Epithelial cell of proximal tubule (primary cell): ENCODE measurements at places on chromosomes 6 and 20.
A peak's percentile ranks its signal among the peaks of the same experiment; 100 is the strongest.

- DNase-seq, result no peak
Observed at GRCh38 chr6:10588562-10589428, 67.6 kb downstream of the GCNT2 start.

GRCh38 chr20:12835999-12836398, 172.8 kb upstream of the SPTLC3 start:
- DNase-seq, result no peak

GRCh38 chr6:42047790-42048405, 2.4 kb upstream of the TAF8 start:
- no peak for DNase-seq

GRCh38 chr20:24598346-24598745, 128.9 kb downstream of the SYNDIG1 start:
- DNase-seq, result no peak

DNA sequence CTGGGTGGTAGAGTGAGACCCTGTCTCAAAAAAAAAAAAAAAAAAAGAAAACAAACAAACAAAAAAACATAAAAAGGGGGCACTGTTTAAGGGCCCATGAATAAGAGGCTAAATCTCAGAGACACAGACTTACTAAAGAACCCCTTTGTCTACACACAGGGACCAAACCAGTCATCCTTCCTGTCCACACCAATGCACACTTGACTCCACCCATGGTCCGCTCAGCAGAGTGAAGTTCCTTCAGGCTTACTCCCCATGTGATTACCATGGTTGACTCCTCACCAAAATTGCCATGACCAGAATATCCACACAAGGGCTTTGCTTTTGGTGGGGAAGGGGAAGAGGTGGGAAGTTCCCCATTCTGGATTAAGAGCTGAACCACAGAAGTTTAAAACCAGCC, 19.4 kb upstream of the REPS1 start:
- DNase-seq, result no peak

DNA sequence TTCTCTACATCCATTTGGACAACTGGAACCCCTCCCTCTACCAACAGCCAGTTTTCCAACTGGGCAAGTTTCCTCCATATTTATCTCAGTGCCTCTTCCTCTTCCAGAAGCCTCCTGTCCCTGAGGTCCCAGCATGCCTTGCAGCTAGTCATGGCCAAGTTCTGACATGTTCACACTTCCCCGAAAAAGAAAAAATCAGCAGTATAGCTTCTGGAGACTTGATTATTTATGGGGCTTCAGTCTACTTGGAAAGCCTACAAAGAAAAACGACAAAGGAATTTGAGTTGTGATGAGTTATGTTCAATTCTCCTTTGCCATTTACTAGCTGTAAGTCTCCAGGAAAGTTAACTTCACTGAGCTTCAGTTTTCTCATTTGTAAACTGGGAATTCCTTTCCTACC, 406.5 kb downstream of the MAFB start:
- no peak for DNase-seq

DNA sequence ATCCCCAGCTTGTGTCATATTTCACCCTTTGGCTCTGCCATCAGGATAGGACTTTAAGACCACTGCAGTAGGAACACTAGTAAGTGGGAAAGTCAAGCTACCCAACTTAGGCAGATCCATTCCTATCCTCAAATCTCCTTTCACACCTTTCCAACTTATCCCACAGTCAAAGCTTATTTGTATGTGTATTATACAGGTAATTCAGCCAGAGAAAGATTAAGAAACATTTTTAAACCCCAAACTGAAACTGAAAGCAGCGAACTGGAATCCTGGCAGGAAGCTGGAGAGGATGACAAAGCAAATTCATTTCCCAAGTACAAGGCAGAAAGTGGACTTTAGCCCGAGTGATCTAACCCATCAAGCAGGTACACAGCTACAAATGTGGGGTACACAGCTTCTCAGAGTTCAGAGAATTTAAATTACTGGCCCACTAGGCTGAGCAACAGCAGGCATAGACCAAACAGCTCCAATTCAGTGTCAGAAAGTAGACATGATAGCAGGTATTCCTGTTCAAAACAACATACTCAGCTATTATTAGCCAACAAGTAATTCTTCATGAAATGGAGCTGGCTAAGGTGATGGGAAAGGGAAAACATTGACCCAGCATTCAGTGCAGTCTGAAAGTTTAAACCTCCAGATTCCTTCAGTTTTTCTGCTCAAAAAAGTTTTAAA, 39.1 kb downstream of the ILRUN start:
- peak; percentile 91 for DNase-seq

DNA sequence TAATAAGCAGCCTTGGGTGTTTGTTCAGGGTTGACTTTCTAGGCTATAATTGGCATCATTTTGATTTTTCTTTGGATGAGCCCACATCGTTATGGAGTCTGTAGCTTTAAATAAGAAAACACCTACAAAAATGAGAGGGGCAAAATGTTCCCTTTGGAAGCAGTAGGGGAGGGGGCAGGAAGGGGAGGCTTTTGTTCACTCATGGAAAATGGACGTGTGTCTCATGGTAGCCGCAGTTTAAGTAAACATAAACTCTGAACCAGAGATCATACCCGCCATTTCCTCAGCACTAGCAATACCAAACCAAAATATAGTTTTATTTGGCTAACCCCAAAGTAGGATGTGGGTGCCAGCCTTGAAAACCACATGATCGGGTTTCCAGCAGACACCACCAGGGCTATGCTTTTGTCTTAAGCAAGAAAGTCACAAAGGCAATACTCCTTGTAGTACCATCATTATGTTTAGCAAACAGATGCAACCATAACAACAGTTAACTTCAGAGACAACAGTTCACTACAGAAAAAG, 572.5 kb upstream of the JAG1 start:
- no peak for DNase-seq

DNA sequence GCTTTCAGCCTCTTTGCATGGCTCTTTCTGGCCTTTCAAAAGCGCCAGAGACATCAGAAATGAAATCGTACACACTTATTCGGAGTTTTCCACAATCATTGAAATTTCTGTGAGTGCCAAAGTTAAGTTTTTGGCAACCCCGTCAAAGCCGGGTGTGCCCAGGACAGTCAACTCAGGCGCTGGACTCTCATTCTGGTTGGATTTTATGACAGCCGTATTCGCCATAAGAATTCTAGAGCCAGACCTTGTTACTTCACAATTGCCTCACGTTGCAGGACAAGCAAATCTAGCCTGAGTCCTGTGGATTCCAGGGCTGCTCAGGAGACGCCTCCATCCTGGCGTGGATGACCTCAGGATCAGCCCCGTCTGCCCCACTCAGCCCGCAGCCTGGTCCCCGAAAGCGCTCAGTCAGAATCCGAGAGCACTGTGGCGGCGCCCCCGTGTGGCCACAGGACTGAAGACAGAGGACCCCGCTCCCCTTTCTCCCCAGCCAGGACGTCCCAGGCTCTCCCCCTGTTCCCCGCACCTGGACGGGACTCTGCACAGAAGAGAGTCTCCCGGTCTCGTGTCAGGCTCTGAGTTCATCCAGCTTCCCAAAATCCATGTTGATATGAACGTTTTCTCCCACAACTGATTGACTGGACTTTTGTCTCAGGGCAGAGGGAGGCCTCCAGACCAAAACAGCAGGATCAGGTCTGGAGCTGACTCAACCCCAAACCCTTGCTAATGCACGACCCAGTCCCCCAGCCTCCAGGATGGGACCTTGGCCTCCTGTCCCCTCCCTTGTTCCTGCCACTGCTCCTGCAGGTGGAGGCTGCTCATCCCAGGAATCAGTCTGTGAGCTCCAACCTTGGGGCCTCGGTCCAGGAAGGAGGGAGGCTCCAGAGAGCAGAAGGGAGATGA, 38.2 kb downstream of the MICA start:
- DNase-seq, result no peak

DNA sequence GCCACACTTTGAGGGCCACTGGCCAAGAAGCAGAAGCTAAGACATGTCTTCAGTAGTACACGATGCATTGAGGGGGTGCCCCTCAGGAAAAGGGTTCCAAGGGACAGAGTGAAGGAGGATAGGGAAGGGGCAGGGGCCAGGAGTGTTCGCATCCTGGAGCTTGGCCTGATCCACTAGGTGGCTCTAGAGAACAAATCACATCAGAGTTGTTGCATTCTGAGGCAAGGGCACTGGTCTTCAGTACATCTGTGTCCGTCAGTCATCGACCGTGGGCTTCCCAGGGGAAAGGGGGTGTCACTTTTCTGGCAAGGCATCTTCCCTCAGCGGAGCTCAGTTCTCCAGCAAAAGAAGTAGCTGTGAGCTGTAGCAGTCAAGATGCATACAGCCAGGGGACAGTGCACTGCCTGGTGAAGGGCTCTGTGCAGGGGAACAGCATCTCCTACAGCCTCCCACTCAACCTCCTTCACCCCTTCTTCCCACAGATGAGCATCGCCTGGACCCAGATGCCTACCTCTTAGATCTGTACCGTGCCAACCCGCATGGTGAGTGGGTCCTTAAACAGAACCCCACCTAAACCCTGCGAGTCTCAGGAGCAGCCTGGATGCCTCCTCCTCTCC, 47.8 kb downstream of the ARHGAP40 start:
- no peak for DNase-seq

- no peak for DNase-seq
Observed at GRCh38 chr6:43665376-43665775, 20.5 kb downstream of the RSPH9 start.

- no peak for DNase-seq
Observed at GRCh38 chr6:151054306-151054705, 185.5 kb upstream of the AKAP12 start.

GRCh38 chr6:5506149-5506548, 244.8 kb downstream of the FARS2 start:
- no peak for DNase-seq

DNA sequence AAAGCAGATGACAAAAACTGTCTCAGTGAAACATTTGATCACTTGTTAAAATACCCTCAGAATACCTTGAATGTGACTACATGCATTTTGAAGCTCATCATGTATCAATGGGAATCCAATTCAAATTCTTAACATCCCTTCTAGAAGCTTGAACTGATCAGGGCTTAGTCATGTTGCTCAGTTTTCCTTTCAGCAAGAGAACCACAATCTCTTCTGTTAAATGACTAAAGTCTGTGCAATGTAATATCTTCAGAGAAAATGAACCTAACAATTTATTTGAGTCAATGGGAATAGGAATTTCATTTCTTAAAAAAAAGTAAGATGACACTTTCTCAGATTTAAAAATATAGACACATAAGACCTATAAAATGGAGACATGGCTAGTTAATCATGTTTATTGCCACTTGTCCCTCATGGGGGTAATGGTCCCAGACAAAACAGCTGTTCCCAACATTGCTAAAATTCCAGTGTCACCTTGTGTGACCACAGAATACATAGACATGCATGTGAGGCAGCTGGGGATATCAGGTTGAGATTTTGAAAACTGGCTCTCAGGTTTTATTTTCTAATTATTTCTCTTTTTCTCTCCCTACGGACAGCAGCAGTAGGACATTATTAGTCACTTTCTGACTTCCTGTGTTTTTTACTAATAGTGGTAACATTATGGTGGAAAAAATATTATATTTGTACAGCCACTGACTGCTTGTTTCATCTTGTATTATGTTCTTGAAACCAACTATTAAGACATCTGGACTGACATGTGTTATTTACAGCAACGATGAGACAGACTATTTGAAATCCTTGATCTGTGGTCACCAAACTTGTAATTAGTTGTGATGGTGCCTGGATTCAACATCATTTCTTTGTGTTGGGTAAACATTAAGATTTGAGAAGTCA, 192.5 kb downstream of the COL9A1 start:
- no peak for DNase-seq

DNA sequence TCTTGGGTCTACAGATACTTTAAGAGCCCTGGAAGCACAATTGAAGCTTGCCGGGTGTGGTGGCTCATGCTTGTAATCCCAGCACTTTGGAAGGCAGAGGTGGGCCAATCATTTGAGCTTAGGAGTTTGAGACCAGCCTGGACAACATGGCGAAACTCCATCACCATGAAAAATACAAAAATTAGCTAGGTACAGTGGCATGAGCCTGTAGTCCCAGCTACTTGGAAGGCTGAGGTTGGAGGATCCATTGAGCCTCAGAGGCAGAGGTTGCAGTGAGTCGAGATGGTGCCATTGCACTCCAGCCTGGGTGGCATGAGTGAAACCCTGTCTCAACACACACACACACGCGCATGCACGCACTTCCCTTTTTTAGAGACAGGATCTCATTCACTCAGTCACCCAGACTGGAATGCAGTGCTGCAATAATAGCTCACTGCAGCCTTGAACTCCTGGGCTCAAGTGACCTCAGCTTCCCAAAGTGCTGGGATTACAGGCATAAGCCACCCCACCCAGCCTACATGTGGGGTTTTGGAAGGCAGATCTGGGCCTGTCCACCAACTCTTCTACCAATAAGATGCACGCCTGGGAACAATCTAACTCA, 182.5 kb upstream of the JARID2 start:
- no peak for DNase-seq

GRCh38 chr6:162217811-162218493, 509.6 kb downstream of the PRKN start:
- DNase-seq, result no peak

DNA sequence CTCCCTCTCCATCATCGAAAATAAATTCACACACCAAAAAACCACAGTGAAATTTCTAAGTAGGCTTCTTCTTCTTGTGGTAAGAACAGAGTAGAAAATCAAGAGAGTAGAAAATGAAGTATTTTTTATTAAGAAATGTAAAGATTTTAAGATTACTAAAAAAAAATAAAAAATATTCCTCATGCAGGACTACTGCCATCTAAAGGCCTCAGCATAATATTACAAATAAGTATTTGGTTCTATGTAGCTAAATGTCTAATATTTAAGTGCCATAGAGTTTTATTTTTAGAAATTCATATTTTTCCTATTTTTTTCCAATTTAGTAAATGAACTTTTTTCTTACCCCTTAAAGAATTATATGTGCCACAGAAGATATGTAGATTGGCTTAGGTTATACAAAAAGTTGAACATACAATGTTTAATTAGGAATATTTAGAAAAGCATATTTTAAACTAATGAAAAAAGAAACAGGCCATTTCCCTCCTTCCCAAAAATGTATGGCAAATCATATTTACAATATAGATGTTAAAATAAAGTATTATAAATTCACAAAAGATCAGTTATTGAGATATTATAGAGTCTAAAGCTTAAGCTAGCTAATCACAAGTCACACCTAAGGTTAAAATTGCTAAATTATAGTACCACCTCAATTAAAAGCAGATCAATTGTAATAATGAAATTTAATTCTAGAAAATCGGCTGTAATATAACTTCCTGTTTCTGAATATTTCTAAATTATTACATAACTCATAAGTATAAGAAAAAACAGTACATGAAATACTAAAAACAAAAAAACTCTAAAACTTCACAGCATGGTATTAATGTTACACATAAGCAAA, 3.5 kb upstream of the NT5DC1 start:
- no peak for DNase-seq

- DNase-seq, result no peak
Observed at GRCh38 chr6:36897609-36898008, 11.9 kb downstream of the C6orf89 start.

DNA sequence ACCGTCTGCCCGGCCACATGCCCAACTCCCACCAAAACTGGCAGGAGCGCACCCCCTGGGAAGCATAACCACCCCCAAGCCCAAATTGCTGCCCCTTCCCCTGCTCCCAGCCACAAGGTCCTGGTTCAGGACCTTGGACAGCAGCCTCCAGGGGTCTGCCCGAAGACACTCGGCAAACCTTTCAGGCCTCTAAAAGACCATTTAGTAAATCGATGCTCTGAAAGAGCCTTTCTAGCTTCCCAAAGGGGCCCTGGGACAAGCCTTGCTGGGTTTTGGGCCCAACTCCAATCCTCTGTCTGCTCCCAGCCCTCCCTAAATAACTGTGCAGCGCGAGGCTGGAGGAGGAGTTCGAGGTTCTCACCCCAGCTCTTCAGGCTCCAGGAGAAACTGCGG, 30.5 kb downstream of the GRM4 start:
- DNase-seq, result no peak
